Right atrium auricular region (tissue), 2 donors: ENCODE measurements at places on chromosomes 7 and 10. TPM values are rescaled to one million over a fixed set of nuclear protein-coding genes. Genes with fewer than 3 reads are reported as not detected.

DNA sequence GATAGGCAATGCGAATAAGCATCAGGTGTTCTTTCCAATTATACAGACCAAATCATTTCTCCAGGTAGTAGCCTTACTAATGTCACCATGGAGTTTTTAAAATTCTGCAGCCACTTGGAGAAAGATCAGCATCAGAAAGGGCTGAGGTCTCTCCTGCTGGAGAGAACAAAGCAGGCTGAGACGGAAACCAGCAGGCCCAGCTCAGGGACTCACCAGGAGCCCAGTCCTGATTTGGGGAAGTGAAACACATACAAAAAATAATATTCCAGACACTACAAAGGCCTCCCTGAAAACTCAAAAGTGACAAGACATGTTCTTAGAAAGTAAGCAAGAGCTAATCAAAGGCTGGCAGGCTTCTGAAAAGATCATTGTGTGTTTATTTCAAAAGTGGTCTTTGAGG lies 207.1 kb upstream of the GHITM start:
- no peak for DNase-seq

ZNF239 gene
- total RNA-seq = 2.2 TPM

DNA sequence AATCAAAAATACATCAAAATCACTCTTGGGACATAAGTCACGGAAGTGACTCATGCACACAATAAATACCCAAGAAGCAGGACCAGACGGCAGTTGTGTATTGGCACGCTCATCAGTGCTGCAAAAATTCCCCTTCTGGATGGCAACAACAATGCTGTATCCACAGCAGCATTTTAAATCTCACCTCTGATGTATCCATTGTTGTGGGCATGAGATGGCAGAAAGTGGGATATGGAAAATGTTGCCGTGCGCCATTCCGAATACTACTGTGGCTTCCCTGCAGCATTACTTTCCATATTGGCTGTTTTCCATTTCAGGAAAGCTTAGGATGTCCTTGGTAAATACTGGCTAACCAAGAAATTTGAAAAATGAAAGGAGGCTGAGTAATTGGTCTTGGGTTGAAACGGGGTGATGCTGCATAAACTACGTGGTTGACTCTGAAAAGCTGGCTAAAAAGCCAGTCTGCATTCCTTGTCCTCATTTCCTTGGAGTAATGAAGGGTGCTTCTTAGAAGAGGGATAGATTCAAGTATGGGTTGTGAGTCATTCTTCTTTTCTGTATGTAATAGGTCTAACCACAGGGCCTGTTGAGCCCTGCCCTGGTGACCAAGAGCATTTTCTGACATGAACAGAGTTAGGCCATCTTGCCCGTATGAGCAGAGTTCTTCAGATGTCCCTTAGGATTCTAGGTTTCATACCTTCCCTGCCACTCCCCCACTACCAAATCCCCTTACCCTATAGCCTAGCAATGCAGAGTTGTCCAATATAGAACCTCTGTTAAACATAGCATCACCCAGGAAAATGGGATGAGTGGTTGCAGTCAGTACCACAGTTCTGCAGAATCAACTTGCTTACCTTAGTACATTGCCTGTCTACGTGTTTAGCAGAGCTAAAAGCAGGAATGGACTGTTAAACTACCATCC lies 36.3 kb upstream of the TOMM7 start:
- DNase-seq = no peak

- no peak for DNase-seq
Observed at GRCh38 chr10:121091961-121092719, 241.0 kb downstream of the WDR11 start.

DNA sequence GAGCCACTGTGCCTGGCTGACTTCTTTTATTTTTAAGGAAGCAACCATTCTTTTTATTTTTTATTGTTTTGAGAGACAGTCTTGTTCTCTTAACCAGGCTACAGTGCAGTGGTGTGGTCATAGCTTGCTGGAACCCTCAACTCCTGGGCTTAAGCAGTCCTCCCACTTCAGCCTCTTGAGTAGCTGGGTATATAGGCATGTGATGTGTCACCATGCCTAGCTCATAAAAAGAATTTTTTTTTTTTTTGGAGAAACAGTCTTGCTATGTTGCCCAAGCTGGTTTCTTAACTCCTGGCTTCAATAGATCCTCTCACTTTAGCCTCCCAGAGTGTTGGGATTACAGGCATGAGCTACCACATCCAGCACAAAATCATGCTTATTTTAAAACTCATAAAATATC lies 5.8 kb downstream of the MCU start:
- no peak for DNase-seq

GRCh38 chr7:34067005-34067778 lies 161.9 kb downstream of the BMPER start:
- no peak for DNase-seq

DNA sequence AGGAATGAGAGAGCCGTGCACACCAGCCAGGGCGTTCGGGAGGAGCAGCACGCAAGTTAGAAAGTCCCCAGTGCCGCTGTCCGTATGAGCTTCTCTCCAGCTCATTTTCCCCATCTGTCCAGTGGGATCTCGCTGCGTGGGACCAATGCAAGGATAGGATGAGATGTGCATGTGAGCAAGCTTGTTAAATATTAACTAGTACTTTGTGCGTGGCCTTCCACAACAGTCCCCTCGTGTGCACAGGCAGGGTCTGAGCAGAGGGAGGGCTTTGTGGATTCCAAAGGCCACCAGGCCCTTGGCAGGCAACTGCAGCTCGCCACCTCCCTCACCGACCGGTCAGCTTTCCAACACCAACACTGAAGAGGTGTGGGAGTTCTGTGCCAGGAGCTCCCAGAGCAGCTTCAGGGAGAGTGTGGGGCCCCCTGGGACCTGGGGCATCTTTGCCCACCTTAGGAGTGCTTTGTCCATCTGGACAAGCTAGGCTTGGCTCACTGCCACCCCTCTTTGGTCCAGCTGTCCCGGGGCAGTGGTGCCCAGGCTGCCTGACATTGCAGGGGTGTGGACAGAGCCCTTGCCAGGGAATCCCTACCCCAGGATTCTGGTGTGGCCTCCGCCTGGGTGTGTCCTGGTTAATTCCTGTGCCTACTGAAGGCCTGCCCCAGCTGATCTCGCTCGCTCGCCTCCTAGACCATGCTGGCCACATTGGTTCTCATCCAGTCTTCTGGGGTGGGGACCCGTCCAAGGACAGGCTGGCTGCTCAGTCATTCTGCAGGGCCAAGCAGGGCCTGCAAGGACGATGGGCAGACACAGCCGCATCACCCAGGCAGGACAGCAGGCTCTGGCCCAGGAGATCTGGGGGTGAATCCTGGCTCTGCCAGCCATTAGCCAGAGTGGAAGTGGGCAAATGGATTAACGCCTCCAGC lies 5.3 kb downstream of the FAM20C start:
- no peak for DNase-seq
